Stimulated activated CD8-positive, alpha-beta memory T cell treated with anti-CD3 and anti-CD28 coated beads, Interleukin-12 subunit alpha, Interleukin-12 subunit beta, amount 100 ng/mL, for 4 hours (primary cell): ENCODE measurements at places on chromosomes 12 and 14.

DNA sequence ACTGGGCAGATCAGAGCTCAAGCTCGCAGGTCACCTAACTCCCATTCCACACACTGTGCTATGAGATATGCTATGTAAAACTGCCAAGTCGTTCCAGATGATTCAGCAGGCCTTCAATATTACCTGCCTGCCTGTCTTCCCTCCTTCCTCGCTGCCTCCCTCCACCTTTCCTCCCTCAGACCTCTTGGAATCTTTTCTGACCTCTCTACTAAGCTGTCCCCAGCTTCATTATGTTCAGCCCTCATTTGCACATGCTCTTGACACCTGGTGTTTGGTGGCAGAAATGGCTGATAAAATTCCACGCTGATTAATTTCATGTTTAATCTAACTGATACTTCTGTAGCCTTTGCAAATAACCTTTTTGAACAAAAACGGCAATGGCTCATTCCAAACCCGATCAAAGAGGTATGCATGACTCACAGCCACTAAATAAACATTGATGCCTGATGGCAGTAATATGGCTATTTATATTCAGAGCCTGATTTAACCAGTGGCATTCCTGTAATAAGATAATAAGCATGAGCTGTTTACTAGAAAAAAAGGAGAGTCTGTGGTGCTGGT is 130.8 kb upstream of the EGLN3 start:
- no peak for DNase-seq

DNA sequence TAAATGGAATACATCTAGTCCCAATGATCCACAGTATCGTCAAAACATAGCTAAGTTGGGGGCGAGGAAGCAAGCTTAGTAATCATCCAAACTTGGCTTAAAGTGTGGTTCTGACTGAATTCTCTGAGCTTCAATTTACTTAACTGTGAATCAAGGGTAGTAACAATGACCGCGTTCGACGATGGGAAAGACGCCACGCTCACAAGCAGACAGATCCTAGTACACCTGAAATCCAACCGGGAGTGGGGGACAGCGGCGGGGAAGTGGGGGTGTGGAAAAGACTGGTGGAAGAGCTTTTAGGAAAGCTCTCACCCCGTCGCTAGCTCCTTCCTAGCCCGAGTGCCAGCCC is 433 bp downstream of the COX16 start:
- DNase-seq = no peak

DNA sequence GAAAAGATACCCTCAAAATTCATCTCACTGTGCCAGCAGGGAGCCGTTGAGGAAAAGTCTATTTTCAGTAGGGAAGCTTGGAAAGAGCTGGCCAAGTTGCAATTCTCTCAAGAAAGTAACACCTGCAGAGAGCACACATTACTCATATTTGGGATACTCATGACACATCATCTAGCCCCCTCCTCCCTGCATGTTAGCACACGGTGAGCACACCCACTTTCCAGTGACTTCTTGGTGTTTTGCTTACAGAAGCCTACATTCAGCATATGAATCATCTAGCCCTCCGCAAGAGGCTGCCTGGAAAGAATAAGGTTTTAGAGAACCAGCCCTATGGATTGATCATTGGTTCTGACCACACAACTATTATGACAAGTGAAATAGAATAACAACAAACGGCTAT is 124.5 kb downstream of the PTPRO start:
- no peak for DNase-seq

DNA sequence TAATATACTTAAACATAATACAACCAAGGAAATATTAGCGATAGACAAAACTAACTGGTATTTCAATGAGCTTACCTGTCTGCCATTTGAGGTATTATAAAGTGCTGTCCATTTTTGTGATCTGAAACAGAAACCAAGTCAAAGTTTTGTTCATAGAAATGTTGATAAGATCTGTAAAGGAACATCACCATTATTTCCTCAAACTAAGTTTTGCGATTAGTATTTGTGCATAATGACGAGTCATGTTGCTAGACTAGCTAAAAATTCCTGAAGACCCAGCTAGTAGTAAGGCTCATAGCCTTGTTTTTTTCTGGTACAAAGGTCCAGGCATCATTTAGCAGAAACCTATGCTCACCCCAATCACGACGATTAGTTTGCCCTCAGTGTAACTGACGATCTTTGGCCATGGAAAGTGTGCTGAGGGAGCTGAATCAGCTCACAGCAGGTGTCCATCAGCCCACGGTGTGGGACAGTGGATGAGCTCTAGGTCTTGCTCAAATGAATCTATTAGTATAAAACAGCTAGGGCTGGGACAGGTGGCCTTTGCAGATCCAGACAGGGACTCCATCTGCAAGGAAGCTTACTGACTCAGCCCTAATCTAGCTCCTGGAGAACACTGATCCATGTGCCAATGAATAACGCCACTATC is 28.7 kb downstream of the GIT2 start:
- DNase-seq = no peak

DNA sequence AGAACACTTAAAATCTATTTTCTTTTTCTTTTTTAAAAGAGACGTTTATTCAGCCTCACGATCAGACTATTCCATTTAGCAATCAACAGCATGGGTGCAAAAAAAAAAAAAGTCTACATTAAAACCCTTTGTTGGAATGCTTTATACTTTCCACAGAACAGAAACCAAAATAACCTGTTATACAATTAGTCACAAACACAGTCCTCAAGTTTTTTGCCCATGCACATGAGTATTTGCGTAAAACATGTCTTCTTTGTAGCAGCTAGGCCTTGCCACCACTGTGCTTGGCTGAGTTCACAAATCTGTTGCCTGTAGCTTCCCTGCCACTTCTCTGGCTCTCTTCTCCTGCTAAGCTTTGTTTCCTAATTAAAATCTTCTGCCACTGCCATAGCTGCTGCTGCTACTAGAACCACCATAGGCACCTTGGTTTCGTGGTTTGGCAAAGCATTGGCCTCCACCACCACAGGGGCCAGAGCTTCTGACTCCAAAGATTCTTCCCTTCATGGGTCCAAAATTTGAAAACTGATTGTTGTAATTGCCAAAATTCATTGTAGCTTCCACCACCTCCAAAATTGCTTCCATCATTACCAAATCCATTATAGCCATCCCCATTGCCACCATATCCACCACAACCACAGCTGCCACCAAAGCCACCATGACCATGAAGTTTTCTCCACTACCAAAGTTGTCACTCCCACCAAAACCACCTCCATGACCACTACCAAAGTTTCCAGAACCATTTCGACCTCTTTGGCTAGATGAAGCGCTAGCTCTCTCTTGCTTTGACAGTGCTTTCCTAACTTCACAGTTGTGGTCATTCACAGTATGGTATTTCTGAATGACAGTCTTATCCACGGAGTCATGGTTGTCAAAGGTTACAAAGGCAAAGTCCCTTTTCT is 38.1 kb downstream of the KLRG1 start:
- DNase-seq = peak; percentile 4
